Hypothalamus (tissue), 51 donors: ENCODE measurements at places on chromosomes 6 and 20.

- DNase-seq: no peak
Observed at GRCh38 chr6:144767051-144767450, 481.9 kb downstream of the UTRN start.

DNA sequence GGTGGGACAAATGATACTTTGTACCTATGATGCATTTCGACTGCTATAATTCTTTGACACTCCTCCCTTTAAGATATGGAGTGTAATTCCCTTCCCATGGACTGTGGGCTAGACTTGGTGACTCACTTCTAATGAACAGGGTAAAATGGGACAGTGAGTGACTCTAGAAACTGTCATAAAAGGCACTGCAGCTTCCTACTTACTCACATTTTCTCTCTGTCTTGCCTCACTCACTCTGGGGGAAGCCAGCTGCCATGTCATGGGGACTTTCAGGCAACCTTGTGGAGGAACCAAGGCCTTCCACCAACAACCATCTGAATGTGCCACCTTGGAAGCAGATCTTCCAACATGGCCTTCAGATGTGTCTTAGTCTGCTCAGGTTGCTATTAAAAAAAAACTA lies 12.9 kb upstream of the GFOD1 start:
- DNase-seq: no peak

- DNase-seq: no peak
Observed at GRCh38 chr6:3731700-3732099, 19.8 kb downstream of the PXDC1 start.

DNA sequence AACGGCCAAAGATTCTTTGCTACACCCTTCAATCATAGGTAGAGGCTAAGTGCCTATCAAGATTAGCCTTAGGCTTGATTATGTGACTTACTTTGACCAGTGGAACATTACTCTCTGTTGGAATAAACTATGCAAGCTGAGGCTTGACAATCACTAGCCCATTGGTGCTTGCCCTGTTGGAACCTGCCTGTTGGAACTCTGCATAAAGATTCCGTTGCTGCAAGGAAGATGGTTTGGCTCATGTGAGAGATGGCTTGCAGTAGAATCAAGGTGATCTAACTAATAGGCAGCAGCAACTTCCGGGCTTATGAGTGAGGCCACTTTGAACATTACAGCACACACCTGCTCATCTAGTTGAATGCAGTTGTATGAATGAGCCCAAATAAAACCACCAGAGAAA lies 227.7 kb upstream of the TSHZ2 start:
- DNase-seq: no peak

DNA sequence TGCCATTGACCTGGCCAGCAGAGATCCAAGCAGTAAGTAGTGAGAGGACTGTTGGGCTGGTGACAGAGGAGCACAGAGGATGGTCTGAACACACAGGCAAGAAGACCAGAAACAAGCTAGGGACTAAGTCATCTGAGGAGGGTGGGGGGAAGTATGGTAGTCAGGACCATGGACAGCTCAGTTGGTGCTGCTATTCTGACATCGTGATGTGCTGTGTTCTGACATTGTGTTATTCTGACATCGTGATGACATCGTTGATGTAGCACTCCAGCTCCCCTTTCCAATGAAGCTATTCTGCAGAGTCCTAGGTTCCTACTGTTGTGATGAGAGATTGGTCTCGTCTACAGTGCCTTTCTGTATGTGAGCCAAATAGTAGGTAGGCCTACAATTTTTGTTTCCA lies 28.7 kb downstream of the CFAP206 start:
- DNase-seq: no peak

- no peak for DNase-seq
Observed at GRCh38 chr20:54980103-54980960, 504.9 kb downstream of the DOK5 start.

GRCh38 chr20:64162239-64162910 lies 1.9 kb upstream of the MYT1 start:
- DNase-seq: no peak

DNA sequence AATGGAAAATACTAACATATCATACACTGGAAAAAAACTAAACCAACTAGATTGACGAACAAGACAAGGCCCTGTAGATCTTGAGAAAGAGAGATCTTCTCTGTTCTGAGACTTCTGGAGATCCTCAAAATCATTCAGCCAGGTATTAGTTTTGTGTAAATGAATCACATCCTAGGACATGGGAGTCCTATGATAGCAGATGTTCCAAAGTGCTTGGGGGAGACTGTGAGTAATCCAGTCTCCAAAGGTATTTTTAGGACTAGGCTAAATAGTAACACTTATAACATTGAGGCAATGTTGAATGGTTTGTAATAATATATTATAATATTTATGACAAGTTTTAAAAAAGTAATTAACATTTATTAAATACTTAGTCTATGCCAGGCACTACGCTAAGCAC lies 275.0 kb downstream of the BTBD9 start:
- no peak for DNase-seq

DNA sequence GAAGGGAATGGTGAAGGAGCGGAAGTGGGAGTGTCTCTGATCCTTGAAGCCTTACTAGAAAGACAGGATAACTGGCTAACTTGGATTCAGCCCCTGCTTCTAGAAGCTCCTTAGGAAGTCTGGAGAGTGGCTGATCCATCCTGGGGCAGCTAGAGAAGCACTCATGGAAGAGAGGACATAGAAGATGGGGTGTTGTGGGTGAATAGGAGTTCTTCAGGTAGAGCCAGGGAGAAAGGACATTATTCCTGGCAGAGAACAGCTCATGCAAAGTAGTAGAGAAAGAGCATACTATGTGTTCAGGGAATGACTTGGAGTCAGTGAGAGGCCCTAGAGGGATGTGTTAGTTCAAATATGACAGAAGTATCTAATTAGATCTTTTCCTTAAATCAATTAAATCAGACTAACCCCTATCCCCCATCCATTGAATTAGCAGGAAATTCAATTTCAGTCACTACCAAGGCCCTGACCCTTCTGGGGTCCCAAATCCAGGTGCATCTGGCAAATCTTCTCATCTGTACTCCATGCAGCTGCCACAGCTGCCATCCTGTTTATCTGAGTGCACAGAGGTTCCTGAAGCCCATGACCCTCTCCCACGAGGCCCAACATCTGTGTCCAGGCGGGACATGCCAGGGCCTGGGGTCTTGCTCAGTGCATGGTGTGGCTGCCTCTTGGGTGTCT lies 130.7 kb downstream of the DHX35 start:
- DNase-seq: no peak

GRCh38 chr20:9739991-9740390 lies 98.9 kb downstream of the PAK5 start:
- no peak for DNase-seq

DNA sequence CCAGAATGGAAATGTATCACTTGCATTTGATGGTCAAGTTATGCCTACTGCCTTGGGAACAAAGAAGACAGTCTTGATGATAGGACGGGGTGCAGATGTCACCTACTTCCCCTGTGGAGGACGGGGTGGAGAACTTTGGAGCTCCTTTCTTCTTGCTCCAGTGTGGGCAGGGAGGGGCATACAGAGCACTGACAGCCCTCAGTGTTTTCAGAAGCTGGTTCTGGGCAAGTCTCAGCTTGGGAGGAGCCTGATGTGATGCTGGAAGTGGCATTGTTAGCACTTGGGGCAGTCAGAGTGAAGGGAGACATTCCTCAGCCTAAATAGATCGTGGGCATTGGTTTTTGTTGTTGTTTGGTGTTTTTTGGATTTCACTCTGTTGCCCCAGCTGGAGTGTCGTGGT lies 59.7 kb downstream of the SYNJ2 start:
- no peak for DNase-seq

- DNase-seq: no peak
Observed at GRCh38 chr6:143603455-143603854, 74.3 kb upstream of the PHACTR2 start.

DNA sequence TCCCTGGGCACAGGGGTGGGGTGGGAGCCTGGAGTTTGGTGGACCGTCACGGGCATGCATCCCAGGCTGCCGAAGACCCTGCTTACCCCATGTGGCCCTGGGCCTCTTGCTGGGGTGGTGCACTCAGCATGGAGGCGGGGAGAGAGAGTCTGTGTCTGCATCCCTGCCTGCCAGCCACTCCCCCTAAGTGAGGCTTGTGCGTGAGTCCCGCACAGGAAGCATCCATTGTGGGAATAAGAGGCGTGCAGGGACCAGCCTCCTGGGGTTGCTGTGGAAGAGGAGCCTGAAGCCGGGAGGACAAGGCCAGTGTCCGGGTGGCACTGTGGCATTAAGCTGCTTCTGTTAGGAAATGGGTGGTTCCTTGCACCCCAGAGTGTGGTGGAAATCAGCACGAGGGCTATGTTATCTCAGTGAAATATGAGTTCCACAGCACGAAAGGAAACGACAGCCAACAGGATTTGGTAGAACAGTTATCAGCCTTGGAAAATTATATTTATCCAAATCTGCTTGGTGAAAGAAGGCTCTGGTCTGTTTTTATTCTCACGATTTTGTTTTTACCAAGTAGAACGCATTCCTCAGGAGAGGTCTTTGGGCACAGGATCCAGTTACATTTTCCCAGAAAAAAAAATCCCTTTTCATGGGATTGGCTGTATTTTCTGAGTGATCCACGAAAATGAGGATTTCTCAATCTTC lies 35.7 kb downstream of the CDH4 start:
- no peak for DNase-seq

GRCh38 chr6:116876635-116877611 lies at the start of gene RFX6:
RFX6 (plus strand) TSS chr6:116877242; CDS start chr6:116877276, 34 bp downstream.
- DNase-seq: no peak

DNA sequence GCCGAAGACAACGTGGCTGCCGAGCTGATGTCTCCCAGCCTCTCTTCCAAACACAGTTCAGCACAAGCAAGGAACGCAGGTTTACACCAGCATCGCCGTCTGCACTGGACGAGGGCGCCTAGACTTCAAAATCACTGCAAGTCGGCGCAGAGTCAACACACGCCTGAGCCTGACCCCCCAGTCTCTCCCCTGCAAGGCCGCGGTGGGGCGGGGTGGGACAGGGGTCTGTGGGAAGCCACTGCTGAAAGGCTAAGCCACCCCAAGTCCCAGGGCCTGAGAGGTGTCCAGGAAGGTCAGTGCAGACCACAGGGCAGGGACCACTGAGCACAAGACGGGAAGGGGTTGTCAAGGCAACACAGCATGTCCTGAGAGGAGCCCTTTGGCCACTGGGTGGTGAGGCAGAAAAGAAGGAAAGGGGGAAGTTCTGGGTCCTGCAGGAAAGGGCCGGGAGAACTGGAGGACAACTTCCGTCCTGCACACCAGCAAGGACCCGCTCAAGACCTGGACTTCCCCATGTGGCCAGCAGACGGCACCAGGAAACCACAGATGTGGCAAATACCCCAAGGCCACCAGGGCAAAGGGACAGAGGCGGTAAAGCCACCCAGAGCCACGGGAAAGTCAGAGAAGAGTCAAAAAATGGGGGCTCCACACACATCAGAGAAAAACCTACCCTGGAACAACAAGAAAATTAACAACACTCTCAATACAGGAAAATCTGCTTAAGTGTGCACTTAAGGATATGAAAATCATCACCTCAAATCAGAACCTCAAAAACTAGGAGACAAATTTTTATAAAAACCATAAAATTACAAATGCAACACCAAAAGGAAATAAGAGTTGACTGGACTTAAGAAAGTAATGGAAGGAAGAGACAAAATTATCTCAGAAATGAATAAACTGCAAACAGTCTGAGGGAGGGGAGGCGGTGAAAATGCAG lies 84.8 kb downstream of the TAF4 start:
- no peak for DNase-seq

GRCh38 chr6:106979435-106979884 lies 4.9 kb upstream of the CD24 start:
- DNase-seq: peak; percentile 32

GRCh38 chr20:199996-200395 lies 10.5 kb upstream of the DEFB128 start:
- no peak for DNase-seq

- no peak for DNase-seq
Observed at GRCh38 chr20:31833130-31833930, 12.1 kb downstream of the FOXS1 start.

GRCh38 chr6:159089909-159090308 lies 45.1 kb upstream of the TAGAP start:
- DNase-seq: no peak

- no peak for DNase-seq
Observed at GRCh38 chr6:83265384-83265783, 72.2 kb downstream of the RWDD2A start.

- no peak for DNase-seq
Observed at GRCh38 chr20:52994184-52994970, 22.2 kb downstream of the TSHZ2 start.

DNA sequence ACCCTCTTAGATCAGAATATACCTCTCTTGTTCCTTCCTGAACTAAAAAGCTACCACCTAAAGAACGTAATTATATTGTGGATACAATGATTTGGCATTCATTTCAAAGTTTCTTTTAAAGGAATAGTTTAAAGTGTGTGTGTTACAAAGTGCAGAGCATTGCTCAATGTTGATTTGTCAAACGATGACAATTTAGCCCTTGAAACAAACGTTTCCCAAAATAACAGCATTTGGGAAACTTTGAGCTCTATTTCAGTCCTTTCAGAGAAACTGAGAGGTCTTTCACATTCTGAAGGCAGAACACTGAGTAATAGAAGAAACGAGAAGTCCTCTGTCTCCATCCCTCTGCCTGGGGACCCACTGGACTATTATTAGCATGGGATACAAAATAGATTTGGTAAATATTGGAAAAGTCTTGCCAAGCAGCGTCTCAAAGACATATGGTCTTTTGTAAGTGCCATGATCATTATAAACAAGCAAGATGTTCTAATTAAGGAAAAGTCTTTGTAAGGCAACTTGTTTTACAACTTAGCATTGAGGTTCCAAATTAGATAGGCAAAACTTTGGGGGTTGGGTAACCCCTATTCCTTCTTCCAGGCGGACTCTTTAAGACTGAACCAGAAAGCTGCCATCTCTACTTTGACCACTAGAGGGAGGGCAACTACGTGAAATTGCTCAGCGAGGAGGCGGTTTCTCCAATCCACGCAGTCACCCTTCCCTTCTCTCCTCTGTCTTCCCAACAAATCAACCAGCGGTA lies 208.8 kb downstream of the RNF144B start:
- DNase-seq: peak; percentile 52

GRCh38 chr6:49647476-49647875 lies 10.8 kb upstream of the RHAG start:
- DNase-seq: no peak

GRCh38 chr6:93453956-93454355 lies 34.6 kb upstream of the EPHA7 start:
- no peak for DNase-seq

GRCh38 chr6:49038294-49038822 lies 424.7 kb downstream of the MMUT start:
- no peak for DNase-seq

DNA sequence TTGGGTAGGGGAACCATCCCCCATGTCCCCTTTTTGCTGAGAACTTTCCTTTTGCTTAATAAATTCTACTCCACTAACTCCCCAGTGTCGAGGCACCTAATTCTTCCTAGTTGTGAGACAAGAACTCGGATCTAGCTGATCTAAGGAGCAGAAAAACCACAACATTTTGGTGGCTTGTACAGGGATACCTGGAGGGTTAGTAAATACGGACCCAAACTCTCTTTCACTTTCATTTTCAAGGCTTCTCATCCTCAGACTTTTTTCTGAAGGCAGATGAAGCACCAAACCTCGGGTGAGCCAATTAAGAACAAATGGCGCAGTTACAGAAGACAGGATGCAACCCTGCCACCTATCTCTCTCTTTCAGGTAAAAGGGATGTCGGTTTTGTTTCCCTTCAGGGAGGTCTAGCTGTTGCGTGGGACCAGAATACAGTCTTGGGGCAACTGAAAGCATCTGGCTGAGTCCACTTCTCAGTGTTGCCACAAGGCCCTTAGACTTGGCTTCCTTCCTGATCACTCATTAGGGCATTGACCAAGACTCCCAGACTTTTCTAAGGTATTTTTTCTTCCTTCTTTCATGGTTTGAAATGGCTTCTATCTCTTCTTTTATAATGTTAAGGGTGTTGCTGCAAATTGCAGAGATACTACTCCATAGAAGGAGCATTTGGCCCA lies 11.1 kb upstream of the HTR1B start:
- no peak for DNase-seq
